Muscle of leg (tissue), 16 donors: ENCODE measurements at places on chromosomes 4 and X. TPM values are rescaled to one million over a fixed set of nuclear protein-coding genes. Genes with fewer than 3 reads are reported as not detected.

SEPSECS gene
- 6.9 TPM for polyA plus RNA-seq

PAGE1 gene
- not detected for polyA plus RNA-seq

MFAP3L gene
- polyA plus RNA-seq, result 2.0 TPM

DDX60 gene
- polyA plus RNA-seq, result 5.3 TPM

DNA sequence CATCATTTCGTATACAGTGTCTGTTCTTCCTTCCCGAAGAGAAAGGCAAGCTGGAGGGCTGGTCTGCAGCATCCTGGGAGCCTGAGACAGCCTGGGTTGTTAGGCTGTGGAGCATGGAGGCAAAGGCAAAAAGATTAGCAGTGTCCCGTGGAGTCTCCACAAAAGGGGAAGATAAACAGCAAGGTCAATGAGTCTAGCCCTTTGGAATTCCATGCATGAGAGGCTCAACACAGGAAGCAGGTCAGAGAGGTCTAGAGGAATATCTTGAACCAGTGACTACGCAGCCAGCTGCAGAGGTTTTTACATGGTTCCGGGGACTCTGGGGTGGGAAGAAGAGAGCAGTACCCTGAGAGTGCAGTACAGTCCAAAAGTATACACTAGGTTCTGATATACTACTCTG is 12.2 kb upstream of the MCF2 start:
- no peak for DNase-seq

GRCh38 chr4:141329174-141329569 is 108.5 kb downstream of the ZNF330 start:
- DNase-seq, result peak; percentile 42

GRCh38 chr4:41815473-41815872 is 66.9 kb upstream of the PHOX2B start:
- DNase-seq, result no peak

GRCh38 chr4:3422241-3422801 is 19.4 kb upstream of the HGFAC start:
- no peak for DNase-seq

GRCh38 chrX:129777218-129778030 is 2.3 kb upstream of the SASH3 start:
- peak; percentile 34 for DNase-seq

- no peak for DNase-seq
Observed at GRCh38 chr4:185019456-185020292, 1.4 kb downstream of the HELT start.

- DNase-seq, result peak; percentile 98
Observed at GRCh38 chr4:16659079-16659478, 239.4 kb downstream of the LDB2 start.

DNA sequence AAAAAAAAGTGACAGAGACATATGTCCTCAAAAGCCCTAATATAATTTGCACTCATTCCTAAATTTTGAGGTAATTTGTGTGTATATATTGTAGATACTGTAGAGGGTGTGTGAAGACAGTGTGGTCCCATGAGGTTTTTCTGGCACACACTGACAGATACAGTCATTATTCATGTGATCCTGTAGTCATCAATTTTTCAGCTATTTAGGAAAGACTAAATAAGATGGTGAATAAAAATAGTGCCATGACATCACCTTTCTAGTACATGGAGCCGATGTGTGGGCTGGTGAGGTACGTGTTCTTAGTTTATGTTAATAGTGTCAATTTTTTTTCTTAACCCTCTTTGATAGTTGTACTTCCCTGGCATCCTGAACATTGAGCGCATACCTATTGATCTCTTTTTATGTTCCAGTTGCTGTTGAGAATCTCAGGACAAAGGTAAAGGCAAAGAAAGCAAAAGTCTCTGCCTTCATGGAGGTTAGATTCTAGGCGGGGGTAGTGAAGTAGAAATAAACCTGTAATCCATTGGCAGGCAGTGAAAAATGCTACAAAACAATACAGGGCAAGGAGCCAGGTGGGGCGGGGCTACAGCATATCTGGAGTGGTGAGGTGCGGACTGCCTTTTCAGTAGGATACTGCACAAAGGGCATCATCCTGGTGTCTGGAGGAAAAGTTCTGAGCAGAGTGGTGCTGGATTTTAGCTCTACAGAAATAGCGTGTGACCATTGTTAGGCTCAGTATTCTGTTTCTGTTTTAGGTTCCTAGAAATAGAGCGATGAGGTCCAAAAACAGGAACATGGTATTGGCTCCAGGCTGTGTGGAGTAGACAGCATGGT is 93.8 kb downstream of the ARHGAP10 start:
- DNase-seq, result peak; percentile 67
